Activated B cell treated with CpG ODN at 0.5 μM for 24 hours (primary cell): ENCODE measurements at places on chromosomes 5 and 9. TPM values are rescaled to one million over a fixed set of nuclear protein-coding genes. Genes with fewer than 3 reads are reported as not detected.

The ABO gene
- total RNA-seq, result not detected in 2 replicates

The HACD4 gene
- 3.3 and 4.1 TPM in 2 replicates for total RNA-seq

The SLC36A3 gene
- not detected in 2 replicates for total RNA-seq

GRCh38 chr5:6372251-6373080, 5.9 kb downstream of the MED10 start:
- no peaks in the 10 kb centered on the region for H3K27me3 ChIP-seq
- H3K27ac ChIP-seq, result no peak overlapping the region

The TEX48 gene
- total RNA-seq, result not detected in 2 replicates
